Activated CD8-positive, alpha-beta memory T cell treated with anti-CD3 and anti-CD28 coated beads for 36 hours (primary cell): ENCODE measurements at places on chromosomes 13 and 19. TPM values are rescaled to one million over a fixed set of nuclear protein-coding genes. Genes with fewer than 3 reads are reported as not detected.

Gene VSTM1
- not detected for total RNA-seq

Gene PABPC3
- total RNA-seq = 0.59 TPM

Gene SULT2A1
- not detected for total RNA-seq

Gene TSC22D1
- 6.8 TPM for total RNA-seq

Gene ANGPTL8
- not detected for total RNA-seq

Gene PTH2
- not detected for total RNA-seq

Gene SHC2
- total RNA-seq = not detected

Gene SERPINE3
- total RNA-seq = not detected

Gene AMH
- 6.3 TPM for total RNA-seq

Gene FARSA
- total RNA-seq = 188 TPM

Gene CYP4F11
- not detected for total RNA-seq

Gene F7
- total RNA-seq = 0.46 TPM

Gene ZNF878
- total RNA-seq = 0.65 TPM

Gene KCNN4
- 83.8 TPM for total RNA-seq

Gene TUBB4A
- total RNA-seq = 7.4 TPM

Gene ADGRE2
- 0.42 TPM for total RNA-seq

Gene ZNF223
- total RNA-seq = 1.3 TPM

Gene PCID2
- 74.7 TPM for total RNA-seq

Gene MICU2
- total RNA-seq = 37.2 TPM

Gene ZNF573
- 7.2 TPM for total RNA-seq

Gene PSG1
- not detected for total RNA-seq

Gene SH2D3A
- 18.1 TPM for total RNA-seq

Gene TNFSF9
- 6.3 TPM for total RNA-seq

Gene SIGLEC9
- total RNA-seq = 0.29 TPM

Gene TEX101
- total RNA-seq = not detected

Gene ASF1B
- total RNA-seq = 79.7 TPM

Gene CLEC17A
- total RNA-seq = 1.3 TPM

Gene IFNL1
- not detected for total RNA-seq

Gene IGFL3
- total RNA-seq = not detected

Gene LRRC63
- 0.51 TPM for total RNA-seq

Gene KIR2DL4
- 0.13 TPM for total RNA-seq

Gene CEACAM20
- total RNA-seq = not detected

Gene IGFL2
- not detected for total RNA-seq

Gene TMEM221
- not detected for total RNA-seq

Gene ZNF625
- 2.8 TPM for total RNA-seq

Gene APOC1
- 2.0 TPM for total RNA-seq

Gene YJEFN3
- total RNA-seq = 7.3 TPM
